ENCODE measurements at places on chromosomes 12 and 14.

DNA sequence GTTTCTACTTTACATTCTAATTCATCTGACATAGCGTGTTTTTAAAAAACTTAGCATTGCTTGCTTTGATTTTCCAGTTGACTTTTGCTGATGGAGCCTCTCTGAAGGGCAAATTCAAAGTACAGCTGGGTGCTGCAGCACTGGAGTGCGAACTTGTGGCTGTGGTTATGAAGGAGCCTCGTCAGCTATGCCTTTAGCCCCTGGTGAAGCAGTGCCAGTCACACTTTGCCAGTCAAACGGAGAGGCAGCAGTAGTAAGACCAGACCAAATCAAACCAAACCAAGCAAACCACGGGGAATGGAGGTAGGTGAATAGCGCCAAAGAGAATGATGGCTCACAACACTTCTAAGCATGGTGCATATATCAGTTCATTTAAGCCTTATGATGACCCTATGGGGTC is 15.1 kb upstream of the SLC38A2 start:
- DNase-seq: no peak

GRCh38 chr14:54622192-54622958 is 55.4 kb downstream of the SAMD4A start:
- no peak for DNase-seq

DNA sequence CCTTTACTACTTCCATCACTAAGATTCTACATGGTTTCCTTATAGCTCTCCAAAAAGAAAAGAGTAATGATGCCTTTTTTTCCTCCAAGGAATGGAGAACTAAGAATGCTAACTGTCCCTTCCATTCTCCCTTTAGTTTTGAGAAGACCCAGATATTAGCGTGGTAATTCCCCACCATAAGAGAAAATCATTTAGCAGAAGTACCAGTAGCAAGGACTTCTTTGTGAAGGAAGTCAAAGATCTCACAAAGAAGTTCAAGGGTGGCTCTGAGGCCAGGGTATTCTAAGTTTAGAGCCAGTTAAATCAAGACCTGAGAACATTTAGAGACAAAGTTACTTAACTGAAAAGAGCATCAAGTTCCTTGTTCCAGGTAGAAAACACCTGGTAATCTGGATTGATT is 7.3 kb downstream of the USP15 start:
- no peak for DNase-seq

GRCh38 chr12:4117386-4118016 is 156.1 kb upstream of the CCND2 start:
- no peak for DNase-seq

- DNase-seq: no peak
Observed at GRCh38 chr12:54195737-54196347, 7.1 kb upstream of the SMUG1 start.
